ENCODE measurements at places on chromosomes 11 and 22.

DNA sequence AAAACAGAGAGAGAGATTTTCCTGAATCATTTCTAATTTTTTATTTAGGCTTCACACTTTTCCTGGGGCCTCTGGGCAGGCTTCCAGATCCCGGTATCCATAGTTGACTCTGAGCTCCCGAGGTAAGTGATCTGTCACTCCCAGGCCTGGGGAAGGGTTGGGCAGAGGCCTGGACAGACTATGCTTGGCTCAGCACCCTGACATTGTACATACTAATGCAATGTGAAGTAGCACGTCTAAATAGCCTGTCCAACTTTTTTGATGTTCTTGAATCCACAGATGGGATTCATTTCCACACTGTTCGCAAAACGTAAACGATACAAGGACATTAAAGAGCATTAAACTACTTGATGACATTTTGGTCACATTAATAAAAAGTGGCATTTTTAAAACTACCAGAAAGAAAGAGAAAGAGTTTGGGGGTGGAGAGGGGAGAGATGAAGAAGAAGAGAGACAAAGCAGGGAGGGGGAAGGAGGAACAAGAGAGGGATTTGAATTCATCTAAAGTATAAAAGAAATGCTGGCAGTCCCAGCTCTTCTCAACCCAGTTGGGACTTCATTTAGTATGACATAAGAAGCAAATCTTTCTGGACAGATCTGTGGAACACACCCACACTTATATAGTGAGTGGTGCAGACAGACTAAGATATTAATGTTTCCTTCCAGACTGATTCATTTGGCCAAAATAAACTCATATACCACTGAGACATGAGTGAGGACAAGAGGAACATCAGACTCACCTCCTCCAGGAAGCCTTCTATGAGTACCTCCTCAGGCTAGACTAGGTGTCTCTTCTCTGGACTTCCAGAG lies 514.2 kb downstream of the SOX6 start:
- no peak for DNase-seq

- DNase-seq: no peak
These were observed 62.1 kb upstream of the SESN3 start for GRCh38 chr11:95293116-95293515.

DNA sequence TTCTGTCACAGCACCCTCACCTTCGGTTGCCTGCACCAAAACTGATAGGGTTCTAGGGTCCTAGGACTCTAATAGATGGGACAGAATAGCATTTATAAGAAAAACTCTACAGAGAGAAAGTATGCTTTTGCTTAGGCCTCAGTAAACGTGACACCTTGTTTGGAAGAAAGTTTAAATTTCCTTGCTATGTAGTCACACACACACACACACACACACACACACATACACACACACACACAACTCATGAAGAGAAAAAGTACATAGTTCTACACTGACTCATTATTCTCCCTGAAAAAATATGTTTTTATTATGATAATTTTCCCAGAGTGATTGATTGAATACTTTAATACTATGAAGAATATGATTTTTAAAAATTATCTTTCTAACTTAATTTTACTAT lies 220.8 kb upstream of the SNX19 start:
- DNase-seq: no peak

- DNase-seq: no peak
These were observed 39.6 kb downstream of the PDE2A start for GRCh38 chr11:72634472-72635095.

GRCh38 chr11:9518835-9519410 lies 54.5 kb upstream of the WEE1 start:
- DNase-seq: no peak

DNA sequence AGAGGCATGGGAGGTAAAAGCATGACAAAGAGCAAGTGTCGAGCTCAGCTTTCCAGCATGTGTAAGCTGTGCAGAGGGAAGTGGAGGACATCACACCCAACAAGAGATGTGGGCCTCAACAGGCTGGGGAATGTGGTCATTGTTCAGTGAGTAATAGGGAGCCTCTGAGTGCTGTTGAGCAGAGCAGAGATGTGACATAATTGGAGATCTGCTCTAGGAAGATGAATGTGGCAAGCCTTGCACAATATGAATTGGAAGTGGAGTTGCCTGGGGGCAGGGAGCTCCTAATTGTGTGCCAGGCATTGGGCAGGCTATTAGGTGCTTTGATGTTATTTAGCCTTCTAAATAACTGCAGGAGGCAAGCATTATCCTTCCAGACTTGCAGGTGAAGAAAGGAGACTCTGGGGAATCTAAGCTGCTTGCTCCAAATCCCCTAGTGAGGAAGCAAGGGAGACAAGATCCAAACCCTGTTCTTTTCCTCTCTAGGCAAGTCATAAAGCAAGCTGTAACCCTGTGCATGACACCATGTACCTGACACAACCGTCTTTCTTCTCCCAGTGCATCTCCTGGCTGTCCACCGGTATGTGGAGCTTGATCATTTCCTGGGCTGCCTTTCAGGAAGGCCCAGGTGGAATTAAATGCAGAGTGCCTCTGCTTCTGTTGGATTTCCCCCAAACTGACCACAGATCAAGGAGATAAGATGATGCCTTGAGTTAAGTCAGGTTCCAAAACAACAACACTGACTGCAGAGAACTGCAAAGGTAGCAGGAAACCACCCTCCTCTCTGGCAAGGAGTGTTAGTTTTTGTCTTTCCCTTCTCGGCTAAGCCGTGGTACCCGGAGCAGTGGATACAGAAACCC lies 221.4 kb downstream of the TENM4 start:
- DNase-seq: no peak

DNA sequence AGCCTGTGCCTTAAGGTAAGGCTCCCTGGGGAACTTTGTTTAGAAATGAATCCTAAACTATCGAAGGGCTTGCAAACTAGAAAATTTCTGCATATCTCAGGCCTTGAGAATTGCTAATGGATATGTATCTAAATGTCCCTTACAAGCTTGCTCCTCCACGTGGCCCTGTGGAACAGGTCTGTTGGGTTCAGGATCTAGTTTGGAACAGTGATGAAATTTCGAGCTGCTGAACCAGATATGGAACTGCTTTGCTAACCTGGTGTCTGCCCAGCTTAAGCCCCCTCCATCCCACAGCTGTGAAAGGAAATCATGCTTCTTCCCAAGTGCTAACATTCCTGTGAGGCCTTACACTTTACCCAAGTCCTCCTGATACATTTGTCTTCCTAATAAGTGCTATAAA lies 11.6 kb downstream of the SREBF2 start:
- DNase-seq: no peak

DNA sequence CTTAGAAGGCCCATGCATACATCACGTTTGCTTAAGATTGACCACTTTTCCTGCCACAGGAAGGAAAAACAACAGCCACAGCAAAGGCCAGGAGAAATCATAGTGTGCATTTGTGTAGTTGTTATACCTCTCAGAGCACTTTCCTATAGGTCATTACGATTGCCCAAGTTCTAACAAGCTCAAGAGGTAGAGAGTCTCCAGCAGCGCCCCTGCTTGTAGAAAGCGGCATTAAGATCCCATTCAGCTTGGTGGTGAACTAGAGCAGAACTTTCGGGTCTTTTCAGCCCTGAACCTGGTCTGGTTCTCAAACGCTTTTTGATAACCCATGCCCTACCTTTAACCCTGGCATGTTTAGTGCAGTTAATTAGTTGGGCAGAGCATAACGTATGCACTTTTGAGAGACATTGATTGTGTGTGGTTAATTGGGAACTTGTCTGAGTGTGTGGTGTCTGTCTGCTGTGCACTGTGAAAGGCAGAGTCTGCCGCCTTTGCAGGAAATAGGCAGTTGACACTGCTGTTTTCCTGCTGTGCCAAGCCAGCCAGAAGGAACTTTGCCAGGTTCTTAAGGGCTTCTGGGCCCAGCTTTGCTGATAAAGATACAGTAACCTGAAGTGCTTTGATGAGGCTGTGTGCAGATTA lies 109.9 kb upstream of the CLMP start:
- DNase-seq: no peak

- peak; percentile 5 for DNase-seq
These were observed 91.9 kb downstream of the CTTN start for GRCh38 chr11:70490208-70490607.

GRCh38 chr11:11243209-11243589 lies 109.9 kb downstream of the CSNK2A3 start:
- no peak for DNase-seq

DNA sequence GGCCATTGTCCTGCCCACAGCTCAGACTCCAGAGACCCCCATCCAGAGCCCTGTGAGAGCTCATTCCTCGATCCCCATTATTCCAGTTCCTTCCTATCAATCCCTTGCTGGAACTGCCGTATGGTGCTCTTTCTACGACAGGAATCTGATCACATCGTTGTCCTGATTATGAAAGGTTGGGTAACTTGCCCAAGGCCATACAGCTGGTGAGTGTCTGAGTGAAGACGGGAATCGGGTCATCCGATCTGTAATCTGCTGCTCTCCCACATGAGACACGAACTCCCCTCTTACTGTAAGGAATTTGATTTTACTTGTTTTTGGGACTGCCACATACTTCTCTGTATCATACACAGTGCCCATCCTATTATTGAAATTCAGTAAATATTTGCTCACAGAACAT lies 149.1 kb downstream of the OPCML start:
- no peak for DNase-seq

- no peak for DNase-seq
These were observed 43.0 kb upstream of the CCDC134 start for GRCh38 chr22:41757502-41757901.

GRCh38 chr22:46564084-46564714 lies 26.8 kb upstream of the CELSR1 start:
- DNase-seq: no peak

DNA sequence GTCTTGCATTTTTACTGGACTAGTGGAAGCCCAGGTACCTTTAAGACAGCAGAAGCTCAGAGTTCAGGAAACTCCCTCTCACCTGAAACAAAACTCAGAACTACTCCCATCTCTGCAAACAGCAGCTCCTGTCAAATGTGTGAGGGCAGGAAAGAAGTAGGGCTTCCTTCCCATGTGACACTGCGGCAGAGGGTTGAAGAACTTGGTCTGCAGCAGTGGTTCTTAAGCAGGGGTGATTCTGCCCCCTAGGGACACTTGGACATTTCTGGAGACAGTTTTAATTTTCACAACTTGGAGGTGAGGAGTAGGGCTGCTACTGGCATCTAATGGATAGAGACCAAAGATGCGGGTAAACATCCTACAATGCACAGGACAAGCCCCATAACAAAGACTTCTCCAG lies 63.4 kb downstream of the RCN1 start:
- no peak for DNase-seq

All from GM12864 (cell line).